CD4-positive, alpha-beta T cell treated with Interferon gamma for 1 hour (primary cell): ENCODE measurements at places on chromosomes 3 and 15.

DNA sequence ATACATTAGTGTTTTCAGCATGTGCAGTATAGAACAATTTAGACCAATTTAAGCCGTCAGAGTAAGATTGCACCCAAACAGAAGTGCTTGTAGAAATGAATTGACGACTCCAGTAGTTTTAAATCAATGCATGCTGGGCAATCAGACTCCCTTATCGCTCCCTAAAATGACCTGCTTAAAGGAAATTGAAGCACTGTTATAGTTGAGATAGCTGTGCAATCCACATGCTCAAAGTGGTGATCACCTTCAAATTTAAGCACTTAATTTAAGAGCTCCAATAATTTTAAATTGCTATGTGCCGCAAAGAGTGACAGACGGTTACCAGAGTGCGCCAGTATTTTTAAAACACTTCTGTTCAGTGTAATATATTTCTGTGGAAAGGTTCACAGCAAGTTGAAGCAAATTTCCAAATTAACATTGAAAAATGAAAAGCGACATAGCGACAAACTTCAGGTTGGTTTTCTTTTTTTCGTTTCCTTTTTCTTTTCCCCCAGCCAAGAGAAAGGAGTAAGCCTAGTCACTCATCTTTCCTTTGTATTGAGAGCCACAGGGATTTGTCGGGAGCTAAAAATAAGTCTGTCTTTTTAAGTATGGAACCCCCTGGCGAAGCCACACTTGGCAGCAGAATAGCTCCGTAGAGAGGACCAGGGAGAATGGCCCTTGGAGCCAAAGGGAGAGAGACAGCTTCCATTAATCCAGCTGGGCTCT, 436.4 kb upstream of the RBMS3 start:
- DNase-seq = no peak

DNA sequence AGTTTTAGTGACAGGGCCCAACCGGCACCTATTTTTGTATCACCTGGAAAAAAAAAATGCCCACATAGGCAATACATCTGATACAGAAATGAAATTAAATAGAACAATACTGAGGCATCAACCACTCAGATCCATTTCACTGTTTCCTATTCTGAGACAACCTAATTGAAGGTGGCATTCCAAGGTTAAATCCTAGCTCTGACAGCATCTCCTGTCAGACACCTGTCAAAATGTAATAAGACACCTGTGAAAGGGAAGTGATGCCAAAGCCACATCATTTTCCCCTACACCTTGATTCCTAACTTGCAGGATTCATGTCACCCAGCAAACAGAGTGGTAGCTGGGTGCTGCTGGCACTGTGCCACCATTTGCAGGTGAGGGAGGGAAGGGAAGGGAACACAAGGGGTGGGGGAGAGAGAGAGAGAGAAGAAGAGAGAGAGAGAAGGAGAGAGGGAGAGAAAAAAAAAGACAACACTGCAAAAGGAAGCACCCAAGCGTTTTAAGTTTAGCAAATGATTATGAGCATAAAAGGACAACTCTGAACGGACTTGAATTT, 1044.6 kb upstream of the CFAP20DC start:
- DNase-seq = no peak

DNA sequence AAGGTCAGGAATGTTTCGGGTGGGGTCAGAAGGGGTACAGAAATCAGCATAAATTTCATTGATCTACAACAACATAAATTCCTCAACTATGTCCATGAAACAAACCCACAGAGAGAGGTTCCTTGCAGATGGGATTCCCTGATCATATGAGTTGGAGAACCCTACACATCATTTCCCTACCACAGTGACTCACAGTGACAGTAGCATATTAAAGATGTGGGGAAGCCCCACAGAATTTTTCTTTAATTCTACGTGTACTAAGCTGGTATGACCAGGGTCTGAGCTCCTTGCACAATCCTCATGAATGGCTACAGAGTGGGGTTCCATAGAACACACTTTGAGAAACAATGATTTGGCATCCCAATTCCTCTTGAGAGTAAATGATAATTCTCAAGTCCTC, 116.9 kb upstream of the RAD18 start:
- DNase-seq = no peak

DNA sequence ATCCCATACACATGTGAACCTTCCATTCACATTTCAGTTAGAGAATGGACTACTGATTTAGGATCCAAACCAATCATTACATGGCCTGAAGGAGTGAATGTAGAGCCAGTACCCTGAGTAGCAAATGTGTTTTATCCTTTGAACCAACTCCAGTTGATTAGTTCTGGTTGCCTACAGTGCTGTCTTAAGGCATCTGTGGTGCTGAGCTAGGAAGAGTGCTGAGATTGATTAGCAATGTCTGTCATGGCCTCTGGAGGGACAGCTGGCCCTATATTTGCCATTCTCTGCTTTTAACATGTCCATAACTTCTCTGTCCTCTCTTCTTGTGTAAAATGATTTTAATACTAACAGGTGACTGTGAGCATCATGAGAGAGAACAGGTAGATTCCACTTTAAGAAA, 11.1 kb downstream of the LRTM1 start:
- DNase-seq = no peak

DNA sequence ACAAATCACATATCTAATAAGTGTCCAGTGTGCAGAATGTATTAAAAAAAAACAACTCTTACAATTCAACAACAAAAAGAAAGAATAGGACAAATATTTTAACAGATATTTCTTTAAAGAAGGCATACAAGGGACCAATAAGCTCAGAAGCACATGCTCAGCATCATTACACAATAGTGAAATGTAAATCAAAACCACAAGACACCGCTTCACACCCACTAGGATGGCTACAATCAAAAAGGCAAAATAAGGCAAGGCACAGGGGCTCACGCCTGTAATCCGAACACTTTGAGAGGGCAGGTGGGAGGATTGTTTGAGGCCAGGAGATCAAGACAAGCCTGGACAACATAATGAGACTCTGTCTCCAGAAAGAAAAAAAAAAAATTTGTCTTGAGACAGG, 255.6 kb downstream of the MAGI1 start:
- no peak for DNase-seq

DNA sequence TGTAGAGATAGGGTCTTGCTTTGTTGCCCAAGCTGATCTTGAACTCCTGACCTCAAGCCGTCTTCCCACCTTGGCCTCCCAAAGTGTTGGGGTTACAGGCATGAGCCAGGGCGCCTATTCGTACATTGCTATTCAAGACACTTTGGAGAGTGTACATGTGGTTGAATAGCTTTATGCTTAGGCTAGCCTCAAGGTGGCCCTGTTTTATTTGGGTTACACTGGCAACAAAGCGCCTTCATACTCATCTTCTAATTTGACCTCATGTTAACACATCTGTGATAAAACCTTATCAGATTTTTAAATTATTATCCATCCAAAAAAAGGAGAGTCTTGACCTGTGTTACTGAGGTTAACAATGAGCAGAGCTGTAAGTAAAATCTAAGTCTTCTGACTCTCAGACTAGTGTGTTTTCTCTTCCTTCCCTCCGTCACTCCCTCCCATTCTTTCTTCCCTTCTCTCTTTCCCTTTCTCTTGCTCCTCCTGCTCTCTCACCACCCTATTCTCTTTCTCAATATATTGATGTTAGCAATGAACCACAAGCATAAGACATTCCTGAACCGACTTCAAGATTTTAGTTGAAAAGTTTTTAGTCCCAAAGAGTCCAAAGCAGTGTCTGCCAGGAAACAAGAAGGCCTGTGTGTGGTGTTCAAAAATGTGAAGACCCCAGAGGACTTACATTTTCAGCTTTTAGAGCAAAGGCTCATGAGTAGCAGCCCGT, 603.7 kb upstream of the CFAP20DC start:
- DNase-seq = no peak
